ENCODE measurements at places on chromosomes 3 and 15.

GRCh38 chr15:88699861-88700260, 61.0 kb downstream of the ISG20 start:
- no peak for DNase-seq

- no peak for DNase-seq
Observed at GRCh38 chr3:175511219-175511785, 652.2 kb downstream of the NAALADL2 start.

GRCh38 chr3:21835264-21835663, 84.3 kb upstream of the ZNF385D start:
- no peak for DNase-seq

DNA sequence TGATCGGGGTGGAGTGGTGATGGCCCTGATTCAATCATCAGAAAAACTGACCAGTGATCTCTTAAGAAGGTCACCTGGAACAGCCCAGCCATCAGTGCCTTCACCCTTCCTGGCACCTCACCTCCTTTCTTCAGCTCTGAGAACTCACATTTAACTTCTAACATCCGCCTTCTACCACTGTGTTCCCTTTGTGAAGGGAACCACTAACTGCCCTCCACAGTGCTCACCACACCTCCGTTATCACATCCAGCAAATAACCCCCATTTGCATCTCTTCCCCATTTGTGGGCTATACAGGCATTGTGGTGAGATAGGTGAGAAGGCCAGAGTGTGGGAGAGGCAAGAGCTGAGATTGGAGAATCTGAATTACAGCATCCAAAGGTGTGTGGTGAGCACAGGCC, 107.4 kb downstream of the PLCL2 start:
- DNase-seq, result no peak

GRCh38 chr3:62950210-62950609, 75.0 kb upstream of the CADPS start:
- no peak for DNase-seq

GRCh38 chr3:159807137-159808040, 181.2 kb upstream of the IL12A start:
- no peak for DNase-seq

GRCh38 chr3:121463745-121464144, 82.0 kb downstream of the POLQ start:
- DNase-seq, result no peak

DNA sequence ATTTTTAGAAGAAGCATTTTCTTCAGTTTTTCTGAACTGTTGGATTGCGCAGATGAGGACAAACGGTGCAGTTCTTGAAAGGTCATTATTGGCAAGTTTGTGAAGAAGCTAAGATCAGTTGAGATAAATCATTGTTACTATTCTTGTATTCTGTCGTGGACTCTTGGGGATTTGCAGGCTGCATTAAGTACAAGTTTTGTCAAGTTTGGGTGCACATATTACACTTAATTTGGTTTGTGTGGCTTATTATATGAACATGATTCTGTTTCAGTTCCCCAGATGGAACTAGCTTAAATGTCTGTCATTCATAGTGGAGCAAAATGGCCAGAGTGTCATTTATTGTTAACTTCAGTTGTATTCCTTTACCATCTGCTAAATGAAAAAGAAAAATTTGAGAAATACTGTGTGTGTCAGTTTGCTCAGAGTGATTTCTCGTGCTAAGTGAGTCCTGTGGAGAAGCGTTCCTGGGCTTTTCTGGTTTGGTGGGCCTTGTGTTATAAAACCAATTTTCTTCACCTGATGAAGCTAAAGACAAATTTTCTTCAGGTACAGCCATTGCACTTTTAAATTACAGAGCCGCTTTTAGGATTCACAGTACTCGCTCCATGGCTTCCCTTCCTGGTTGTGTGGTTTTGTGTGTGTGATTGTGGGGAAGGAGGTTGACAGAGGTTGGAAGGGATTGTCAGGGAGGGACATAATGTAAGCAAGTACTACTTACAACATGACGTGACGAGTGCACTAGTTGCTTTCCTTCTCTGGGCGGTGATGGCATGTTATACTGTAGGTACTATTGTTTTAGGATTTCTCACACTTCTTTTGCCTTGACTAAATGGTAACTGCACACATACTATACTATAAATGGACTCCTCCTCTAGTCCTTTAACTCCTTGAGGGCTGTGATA, 1.7 kb downstream of the AKAP13 start:
- DNase-seq, result no peak

DNA sequence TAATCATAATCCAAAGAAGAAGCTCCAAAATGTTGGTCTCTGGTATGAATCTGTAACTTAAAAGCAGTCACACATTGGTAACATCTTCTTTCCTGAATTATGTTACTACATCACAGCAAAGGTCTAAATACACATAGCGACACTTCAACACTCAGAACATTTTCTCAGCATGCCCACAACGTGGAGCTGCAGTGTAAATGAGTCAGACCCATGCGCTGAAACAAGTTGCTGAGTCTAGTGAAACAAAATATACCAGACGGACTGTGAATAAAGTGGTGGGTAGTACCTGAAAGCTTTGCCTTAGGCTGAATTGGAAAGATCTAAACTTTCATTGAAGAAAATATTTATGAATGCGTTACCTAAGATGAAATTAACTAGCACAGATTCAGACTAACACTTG, 33.2 kb upstream of the GOLGA8B start:
- DNase-seq, result no peak

- DNase-seq, result no peak
Observed at GRCh38 chr15:31062911-31063310, 38.6 kb downstream of the TRPM1 start.

GRCh38 chr3:168425936-168426595, 330.3 kb upstream of the GOLIM4 start:
- no peak for DNase-seq

DNA sequence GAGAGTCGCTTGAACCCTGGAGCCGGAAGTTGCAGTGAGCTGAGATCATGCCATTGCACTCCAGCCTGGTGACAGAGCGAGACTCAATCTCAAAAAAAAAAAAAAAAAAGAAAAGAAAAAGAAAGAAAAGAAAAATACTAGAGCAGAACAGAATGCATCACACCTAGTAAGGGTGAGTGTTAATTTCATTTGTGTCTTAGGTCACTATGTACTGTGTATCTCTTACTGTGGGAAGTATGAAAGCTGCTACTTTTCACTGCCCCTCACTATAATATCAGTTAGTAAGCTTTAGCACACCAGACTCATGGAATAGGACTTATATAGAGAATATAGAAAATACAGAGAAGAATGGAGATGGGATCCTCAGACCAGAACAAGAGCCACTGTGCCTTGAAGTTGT, 45.9 kb upstream of the RASA2 start:
- no peak for DNase-seq

DNA sequence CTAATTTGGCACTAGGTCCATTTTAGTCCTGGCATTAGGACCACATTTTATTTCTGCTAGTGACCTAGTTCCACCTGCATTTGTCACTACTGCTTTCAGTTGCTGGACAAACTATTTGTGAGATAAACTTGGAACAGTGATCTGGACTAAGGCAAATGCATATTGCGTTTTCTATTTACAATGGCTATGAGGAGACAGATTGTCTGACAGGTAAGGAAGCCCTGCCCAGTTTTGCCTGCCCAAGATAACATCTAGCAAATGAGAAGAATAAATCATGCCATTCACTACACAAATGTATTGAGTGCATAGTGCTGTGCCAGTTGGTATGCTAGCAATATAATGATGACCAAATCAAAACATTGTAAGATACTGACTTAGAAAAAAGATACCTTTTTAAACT, 245.7 kb downstream of the GRM7 start:
- DNase-seq, result no peak

DNA sequence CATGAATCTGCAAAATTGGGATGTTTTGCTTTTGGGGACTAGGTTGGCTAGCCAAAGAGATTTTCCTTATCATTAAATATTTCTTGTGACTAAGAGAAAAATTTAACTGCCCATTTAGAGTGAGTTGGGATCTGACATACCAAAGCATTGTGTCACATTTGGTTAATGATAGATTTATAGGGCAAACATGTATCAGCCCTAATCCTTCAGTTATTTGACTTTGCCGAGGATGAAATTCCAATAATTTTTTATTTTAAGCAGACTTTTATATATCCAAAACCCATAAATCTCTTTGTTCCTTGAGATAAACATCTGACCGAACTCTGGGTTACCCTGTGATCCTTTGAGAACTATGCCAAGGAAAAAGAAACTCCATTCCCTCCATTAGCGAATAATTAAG, 218.9 kb downstream of the CDIN1 start:
- no peak for DNase-seq

GRCh38 chr3:126347543-126348161, 9.6 kb downstream of the KLF15 start:
- no peak for DNase-seq

DNA sequence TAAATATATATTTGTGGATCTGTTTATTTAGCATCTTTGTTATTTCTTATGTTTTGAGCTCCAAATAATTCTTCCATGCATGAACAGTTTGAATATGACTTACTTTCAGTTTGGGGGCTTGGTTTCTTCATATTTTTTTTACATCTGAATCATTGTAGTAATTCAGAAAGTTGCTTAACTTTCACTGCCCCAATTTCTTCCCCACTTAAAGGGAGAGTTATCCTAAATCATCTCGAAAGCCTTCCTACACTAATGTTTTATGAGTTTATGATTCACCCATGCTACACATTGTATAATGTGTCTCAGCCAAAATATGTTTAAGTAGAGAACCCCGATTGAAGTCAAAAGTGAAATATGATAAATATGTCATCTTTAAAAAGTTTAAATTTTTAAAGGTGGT, 47.8 kb downstream of the SPRED1 start:
- DNase-seq, result no peak

GRCh38 chr3:187263270-187263669, 28.3 kb downstream of the MASP1 start:
- DNase-seq, result no peak
